Stimulated activated CD8-positive, alpha-beta memory T cell treated with anti-CD3 and anti-CD28 coated beads, Interleukin-2, amount 100 ng/mL, for 1 hour (primary cell): ENCODE measurements at places on chromosomes 6 and 20.

DNA sequence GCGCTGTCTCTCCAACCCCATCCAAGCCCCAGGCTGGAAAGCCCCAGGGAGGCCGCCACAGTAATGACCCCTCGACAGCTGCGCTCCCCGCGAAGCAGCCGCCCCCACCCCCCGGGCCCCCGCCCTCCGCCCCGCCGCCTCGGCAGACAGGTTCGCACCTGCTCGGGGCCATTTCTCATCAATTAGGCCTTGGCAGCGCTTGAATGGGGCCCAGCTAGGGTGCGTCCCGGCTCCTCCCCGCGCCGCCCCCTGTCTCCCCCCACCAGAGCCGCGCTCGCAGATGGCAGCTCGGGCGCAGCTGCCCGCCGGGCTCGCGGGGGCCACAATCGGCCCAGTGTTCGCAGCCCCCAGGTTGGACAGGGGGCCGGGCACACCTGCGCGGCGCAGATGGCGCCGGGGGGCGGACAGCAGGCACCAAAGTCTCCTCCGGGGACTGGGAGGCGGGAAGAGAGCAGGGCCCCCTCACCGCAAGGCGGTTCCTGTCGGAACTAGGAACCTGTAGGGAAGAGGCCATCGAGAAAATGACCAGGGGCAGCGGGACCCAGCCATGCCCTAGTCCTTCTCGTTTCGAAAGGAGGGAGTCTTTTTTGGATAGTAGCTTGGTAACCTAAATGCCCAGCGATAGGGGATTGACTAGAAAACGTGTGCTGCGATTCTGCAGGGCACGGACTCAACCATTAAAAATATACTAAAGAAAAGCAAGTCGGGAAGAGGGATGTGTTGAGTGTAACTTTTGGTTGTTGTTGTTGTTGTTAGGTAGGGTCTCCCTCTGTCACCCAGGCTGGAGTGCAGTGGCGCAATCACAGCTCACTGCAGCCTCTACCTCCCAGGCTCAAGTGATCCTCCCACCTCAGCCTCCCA is 83.2 kb upstream of the EYA2 start:
- DNase-seq: no peak

DNA sequence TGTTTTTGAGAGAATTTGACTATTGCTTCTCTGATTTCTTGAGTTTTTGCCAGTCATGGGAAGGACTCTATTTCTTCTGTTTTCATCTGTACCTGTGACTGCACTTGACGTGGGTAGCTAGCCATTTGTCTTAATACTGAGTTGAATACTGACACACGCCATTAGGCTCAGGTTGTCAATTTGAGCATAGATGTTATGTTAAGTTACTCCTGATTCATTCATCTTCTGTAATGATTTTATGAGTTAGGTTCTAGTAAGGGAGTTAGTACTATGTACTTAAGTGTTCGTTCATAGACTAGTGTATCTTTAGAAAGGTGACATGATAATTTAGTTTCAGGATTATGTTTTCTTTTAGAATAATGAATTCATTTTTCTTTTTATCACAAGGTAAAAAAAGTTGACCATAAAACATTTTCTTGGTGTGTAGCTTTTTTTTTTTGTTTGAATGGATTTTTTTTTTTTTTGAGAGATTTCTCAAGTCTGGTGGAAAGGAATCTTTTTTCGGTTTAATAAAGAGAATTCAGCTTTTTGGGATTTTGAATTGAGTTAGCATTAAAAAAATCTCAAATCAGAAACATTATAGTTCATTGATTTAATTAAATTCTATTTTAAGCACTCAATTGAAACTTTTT is 1.7 kb downstream of the AFDN start:
- DNase-seq: no peak

GRCh38 chr6:130934848-130935585 is 107.8 kb downstream of the SMLR1 start:
- no peak for DNase-seq

DNA sequence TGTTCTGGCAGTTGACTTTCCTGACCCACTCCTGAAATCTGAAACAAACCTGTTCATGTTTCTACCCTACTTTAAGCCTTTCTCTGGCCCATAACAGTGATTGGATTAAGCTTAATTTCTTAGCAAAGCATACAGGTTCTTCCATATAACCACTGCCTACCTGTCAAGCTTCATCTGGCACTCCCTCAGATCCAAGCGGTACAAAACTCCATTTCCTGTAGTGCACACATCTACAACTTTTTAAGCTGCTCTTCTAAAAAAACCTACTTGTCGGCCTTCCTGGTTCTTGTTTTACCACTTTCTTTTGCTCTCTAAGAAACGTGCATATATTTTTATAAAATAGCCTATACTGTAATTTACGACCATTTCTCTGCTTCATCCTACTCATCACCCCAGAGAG is 916 bp upstream of the PPP1R11 start:
- DNase-seq: no peak

- DNase-seq: no peak
Observed at GRCh38 chr6:133802861-133803260, 86.1 kb upstream of the TCF21 start.

DNA sequence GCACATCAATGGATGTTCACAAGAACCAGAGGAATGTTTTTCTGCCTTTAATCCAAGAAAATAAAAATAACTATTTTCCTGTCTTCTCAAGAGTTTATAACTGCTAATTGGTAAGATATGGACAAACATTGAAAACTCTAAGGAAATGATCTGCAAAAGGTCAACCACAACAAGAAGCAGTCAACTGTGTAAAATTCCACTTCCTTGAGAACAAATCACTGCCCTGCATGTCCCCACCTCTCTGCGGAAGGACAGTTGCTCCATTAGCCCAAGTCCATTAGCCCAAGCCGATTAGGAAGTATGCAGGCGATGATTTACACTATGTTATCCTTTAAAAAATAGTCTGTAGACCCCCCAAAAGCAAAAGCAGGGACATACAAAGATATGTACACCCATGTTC is 27.6 kb downstream of the SLC22A23 start:
- DNase-seq: no peak

DNA sequence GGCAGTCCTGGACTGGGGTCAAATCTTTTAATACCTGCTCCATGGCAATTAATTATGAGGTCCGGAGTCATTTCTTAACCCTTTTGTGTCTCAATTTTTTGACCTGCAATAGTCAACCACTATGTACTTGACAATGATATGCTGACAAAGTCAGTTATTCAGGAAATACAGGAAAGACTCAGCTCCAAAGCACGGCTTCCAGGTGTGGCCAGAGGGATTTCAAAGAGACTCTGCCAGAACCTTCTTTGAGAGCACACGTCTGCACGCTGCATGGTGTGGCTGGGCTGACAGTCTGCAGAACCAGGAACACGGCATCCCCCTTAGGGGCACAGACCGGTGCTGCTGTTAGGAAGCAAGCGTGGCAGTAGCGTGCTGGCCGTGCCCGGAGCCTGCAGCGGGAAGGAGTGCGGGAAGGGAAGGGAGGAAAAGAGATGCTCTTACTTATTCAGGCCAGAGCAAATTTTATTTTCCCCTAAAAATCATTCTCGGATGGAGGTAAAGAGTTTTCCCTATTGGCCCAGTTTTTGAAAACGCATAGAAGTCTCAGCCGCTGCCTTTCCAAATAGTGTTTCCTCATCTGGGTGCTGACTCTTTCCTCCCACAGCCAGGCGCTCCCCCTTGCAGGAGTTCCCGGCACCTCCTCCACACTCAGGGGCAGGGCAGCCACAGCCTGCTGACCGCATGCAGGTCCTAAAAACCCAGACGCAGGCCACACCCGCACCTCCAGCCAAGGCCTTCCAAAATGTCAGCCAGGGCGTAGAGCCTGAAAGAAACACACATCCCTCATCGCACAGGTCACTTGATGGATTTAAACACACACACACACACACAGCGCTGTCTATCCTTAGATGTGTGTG is 187.4 kb upstream of the SNX9 start:
- DNase-seq: no peak

GRCh38 chr20:63351811-63352591 is 9.1 kb downstream of the CHRNA4 start:
- DNase-seq: no peak

DNA sequence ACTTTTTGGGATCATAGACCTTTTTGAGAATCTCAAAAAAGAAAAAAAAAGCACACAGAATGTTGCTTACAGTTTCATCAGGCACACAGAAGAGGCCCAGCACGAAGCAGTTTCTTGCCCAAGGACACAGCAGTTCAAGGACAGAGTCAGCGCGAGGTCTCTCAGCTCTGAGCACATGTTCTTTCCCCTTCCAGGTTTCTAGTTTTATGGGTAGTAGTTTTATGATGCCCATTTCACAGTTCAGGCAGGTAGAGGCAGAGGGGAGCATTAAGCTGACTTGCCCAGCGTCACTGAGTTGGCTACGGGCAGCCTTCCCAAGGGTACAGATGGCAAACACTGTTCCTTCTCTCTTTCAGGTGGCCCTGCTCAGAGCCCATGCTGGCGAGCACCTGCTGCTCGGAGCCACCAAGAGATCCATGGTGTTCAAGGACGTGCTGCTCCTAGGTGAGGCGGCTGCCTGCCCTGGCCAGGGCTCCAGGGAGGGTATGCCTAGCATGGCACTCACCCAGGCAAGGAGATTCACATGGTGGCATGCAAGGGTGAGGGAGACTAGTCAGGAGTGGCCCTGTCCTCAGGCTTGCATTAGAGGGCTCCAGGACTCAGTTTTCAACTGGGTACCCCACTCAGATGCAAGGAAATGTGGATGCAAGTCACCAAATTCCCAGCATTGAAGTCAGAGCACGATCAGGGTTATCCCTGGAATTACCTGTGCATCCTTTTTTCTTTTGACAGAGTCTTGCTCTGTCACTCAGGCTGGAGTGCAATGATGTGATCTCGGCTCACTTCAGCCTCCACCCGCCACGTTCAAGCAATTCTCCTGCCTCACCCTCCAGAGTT is 57.4 kb upstream of the TTPAL start:
- DNase-seq: no peak

- DNase-seq: no peak
Observed at GRCh38 chr6:8131265-8131897, 29.0 kb upstream of the EEF1E1 start.

- DNase-seq: no peak
Observed at GRCh38 chr6:146224449-146224848, 195.6 kb downstream of the GRM1 start.

DNA sequence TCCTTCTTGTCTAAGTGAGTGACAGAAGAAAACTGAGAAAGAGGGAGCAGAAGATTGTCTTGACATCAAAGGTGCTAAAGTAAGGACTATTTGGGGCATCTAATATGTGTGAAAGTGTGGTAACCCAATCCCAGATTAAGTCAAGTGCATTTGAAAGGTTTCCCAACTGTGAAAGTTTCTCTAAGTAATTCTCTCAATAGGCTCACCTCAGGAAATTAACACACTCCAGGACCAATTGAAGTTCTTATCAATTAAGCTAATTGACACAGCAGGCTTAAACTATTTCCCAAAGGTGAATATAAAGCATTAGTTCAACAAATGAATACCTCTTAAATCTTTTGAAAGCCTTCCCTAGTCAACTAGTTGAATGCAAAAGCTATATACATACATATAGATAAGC is 212.8 kb upstream of the FUT9 start:
- no peak for DNase-seq

DNA sequence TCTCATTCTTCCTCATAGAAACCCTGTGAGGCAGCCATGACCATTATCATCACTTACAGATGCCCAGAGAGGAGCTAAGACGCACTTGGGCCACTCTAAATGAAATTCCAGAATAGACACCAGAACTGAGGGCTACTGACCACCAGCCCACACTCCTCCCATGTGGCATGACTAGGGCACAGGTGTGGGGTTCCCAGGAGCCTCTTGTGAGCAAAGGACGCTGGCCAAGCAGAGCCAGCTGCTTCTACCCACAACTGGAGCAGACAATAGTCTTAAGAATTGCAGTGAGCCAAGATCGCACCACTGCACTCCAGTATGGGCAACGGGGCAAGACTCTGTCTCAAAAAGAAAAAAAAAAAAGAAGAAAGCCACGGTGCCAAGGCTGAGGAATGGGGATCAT is 10.0 kb downstream of the AHCY start:
- no peak for DNase-seq

GRCh38 chr20:6426287-6426891 is 303.6 kb upstream of the FERMT1 start:
- no peak for DNase-seq

GRCh38 chr6:74137911-74138310 is 441.9 kb downstream of the CD109 start:
- no peak for DNase-seq

DNA sequence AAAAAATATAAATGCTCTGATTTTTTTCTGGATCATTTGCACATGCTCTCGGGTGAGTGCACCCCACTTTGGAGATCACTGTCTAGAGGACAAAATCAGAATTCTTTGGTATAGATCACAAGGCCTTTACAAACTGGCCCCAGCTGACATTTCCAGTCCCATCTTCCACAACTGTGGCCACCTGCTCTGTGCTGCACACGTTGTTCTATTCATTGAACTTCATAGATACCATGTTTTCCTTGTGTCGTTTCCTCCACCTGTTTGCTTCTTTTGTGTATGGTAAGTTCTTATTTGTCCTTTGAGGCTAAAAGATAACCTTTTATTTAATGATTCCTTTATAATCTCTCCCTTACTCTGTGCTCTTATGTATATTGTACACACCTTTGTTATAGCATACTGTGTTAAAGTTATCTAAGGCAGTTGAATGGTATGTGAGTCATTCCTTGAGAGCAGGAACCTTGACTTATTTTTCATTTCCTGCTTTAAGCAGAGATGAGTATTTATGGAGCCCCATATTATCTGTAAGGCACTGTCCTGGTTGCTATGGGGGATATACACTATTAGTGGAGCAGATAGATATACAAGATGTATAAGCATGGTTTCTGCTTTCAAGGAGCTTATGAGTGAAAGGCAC is 12.0 kb upstream of the SLC17A5 start:
- DNase-seq: no peak

DNA sequence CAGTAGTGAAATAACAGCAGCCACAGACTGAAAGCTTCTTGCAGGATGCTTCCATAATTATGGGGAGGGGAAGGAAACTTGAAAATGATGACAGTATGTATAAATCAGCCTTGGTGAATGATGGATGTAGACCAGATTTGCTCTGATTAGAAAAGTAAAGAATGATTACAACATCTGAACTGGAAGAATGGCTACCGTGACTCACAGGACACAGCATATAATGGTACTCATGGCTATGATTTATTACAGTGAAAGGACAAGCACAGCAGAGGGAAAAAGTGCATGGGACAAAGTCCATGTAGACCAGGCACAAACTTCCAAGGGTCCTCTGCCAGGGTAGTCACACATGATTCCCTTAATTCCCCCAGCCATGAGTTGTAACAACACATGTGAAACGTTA is 70.7 kb upstream of the POPDC3 start:
- DNase-seq: no peak

- no peak for DNase-seq
Observed at GRCh38 chr6:75922226-75922625, 150.2 kb downstream of the IMPG1 start.

DNA sequence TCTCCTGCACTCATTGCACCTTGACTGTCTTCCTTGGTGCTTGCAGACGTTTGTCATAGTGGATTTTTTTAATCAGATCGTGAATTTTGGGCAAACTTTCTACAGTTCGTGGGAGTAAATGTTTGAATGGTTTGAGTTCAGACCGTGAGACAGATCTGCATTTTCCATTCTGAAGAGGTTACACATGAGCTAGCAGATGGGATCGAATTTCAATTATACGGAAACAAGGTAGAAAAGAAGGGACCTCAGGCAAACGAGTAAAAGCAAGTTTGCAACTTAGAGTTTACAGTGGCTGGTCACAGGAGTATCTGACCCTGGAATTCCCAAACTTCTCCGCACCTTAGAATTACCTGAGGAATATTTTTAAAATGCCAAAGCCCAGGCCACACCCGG is 17.2 kb upstream of the NCR2 start:
- no peak for DNase-seq
